ENCODE measurements at places on chromosomes 7 and 10. TPM values are rescaled to one million over a fixed set of nuclear protein-coding genes. Genes with fewer than 3 reads are reported as not detected.

The EGFR gene
- 6.5 TPM for polyA plus RNA-seq

The MPLKIP gene
- 19.5 TPM for polyA plus RNA-seq

The TMEM176B gene
- polyA plus RNA-seq = 83.9 TPM

The ADCY1 gene
- 1.0 TPM for polyA plus RNA-seq

The CRHR2 gene
- 0.66 TPM for polyA plus RNA-seq

The CEP55 gene
- 0.07 TPM for polyA plus RNA-seq

The STEAP2 gene
- 2.3 TPM for polyA plus RNA-seq

The ANKRD61 gene
- polyA plus RNA-seq = not detected

The TFPI2 gene
- 24.5 TPM for polyA plus RNA-seq

The GTF2IRD1 gene
- 8.1 TPM for polyA plus RNA-seq

The KCP gene
- 0.33 TPM for polyA plus RNA-seq

The LRRC17 gene
- polyA plus RNA-seq = 2.5 TPM

The FEZF1 gene
- not detected for polyA plus RNA-seq

The KIAA1549 gene
- 3.6 TPM for polyA plus RNA-seq

The AASS gene
- 10.5 TPM for polyA plus RNA-seq

The CYP3A7 gene
- polyA plus RNA-seq = 0.23 TPM

The ALKBH4 gene
- 7.3 TPM for polyA plus RNA-seq
